ENCODE measurements at places on chromosomes 7 and 10.

DNA sequence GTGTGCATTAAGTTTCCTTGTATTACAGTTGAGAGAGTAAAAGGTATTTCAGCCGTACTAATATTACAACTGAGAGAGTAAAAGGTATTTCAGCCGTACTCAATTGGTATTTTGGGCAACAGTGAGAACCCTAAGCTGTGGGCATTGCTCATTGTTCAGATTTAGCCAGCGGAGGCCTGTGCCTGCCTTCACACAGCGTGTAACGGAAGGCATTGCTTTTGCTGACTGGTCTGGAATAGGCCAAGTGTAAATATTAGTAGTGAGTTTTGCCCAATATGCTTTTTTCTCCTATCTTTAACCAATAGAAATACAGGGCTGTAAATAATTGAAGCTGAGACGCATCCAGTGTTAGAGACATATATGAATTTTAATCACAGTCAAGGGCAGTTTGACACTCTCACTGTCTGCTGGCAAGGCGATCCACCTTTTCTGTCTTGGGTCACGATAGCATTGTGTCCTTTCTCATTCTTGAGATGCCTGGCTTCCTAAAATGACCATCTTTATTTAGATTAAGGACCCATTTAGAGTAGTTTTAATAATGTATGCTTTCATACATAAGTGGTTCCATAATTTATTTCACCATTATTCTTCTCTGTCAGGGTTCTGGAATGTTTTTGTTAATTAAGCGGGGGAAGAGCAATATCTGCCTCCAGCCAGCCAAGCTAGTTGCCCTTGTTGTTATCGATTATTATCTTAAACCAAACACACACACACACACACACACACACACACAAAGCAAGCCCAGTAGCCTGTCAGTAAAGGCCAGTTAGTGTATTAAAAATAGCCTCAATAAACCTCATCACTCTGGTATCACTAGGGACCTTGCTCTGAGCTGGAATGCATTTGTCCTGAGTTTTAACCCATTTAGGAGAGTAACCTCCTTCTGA lies 130.7 kb downstream of the CELF2 start:
- DNase-seq = no peak

GRCh38 chr10:16788125-16788524 lies 29.1 kb downstream of the RSU1 start:
- DNase-seq = no peak

- DNase-seq = no peak
Measured at GRCh38 chr10:110402077-110402416, 95.7 kb upstream of the DUSP5 start.

DNA sequence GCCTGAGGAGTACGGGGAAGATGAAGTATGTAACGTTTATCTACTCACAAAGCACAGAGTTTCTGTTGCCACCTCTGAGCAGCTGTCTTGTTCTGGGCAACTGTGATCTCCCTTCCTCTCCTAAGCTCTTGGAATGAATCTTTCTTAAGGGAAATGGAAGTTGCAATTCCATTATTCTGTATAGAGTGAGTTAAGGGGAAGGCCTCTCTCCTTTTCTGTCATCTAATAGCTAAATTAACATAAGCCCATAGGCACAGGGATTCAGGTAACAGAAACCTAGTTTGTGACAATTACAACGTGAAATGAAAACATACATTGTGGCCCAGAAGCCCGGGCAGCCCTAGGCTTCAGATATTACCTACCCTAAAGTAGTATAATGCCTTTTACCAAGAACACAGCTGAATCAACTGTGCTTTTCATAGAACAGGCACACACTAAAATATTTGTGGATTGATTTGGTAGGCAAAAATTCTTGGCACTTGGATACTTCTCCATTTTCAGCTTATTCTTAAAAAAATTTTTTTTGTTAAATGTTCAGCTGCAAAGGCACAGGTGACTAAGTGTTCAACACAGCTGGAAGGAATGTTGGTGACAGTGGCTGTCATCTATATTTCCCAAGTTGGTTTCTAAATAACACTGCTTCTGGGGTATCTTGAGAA lies 3.8 kb upstream of the PDCD4 start:
- DNase-seq = peak; percentile 38

- DNase-seq = no peak
Measured at GRCh38 chr7:55555160-55555559, 17.1 kb downstream of the VOPP1 start.

DNA sequence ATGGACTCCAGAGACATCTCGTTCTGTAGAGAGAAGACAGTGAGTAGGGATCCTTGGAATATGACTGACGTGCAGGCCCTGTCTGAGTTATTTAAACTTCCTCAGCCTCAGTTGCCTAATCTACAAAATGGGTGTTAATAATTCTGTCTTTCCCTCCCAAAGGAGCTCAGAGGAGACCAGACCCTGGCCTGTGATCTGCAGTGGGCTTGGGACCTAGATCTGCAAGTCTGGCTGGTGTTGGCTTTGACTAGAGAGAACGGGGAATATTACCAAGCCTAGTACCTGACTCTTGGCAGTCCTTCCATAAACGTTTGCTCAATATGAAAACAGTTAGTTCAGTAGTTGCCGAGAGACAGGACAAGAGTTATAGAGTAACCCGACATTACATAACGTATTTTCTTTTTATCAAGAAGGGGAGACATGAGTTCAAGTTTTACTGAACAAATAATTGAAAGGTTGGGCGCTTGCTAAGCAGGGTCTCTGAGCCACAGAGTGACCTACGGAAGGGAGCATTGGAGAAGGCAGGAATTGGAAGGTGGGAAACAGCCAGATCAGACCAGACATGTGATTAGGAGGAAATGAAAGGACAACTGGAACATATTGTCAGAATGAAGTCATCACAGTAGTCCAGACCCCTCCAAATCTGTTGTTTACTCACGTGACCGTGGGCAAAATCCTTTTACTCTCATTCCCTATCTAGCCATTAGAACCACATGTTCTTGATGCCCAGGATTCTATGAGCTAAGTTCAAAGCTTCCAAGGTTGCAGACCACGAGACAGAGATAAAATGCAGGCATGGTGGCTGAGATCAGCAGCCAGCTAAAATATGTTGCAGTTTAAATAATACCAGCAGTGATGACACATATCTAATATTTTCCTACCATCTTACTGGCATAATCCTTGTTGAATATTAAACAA lies 10.9 kb upstream of the CYP3A4 start:
- DNase-seq = no peak

GRCh38 chr10:49350846-49351532 lies 44.9 kb downstream of the DRGX start:
- DNase-seq = no peak

GRCh38 chr10:103353281-103353680 lies 2.3 kb upstream of the PCGF6 start:
- peak; percentile 12 for DNase-seq

DNA sequence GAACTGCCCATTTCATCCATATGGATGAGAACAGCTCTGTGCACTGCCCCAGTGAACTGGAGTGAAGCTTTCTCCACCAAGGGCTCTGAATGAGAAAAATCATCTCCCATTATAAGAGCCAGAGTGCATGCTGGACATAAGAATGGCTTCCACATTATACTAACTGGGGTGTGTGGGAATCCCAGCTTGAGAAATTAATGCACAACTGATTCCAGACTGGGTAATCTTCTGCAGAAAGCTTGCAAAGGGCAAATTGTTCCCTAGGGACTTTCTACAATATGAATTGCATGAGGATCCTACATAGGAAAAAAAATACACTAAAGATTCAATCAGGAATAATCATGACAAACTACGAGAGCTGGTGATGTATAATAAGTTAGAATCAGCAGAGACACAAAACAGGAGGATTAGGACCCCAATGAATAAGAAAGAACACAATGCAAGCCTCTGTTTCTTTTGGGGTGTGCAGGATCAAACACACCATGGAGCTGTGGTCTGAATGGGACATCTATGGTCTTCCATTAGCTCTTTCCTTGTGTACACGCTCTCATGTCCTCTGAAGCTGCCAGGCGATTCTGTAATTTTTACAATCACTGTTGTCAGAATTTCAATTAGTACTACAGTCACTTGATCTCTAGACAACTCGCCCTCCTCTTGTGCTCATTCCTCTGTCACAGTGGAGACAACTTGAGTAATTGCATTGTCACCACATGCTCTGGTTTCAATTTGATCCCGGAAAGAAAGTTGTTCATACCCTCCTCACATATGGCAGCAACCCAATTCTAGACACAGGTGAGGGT lies 1327.4 kb downstream of the GATA3 start:
- no peak for DNase-seq

DNA sequence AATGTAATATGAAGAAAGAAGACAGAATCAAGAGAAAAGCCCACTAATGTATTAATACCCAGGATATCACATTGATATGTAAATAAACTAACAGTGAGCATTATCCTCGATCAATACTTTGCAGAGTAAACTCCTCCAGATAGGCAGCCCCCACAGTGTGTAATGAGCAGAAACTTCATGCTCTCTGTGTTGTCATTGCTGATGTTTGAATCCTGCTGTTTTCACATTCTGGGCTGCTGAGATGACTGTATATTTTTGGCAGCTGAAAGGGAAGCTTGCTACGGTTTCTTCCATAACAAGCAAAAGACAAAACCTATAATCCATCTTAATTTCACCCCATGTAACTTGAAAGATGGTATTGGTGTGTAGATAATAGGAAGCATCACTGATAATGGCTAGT lies 15.3 kb upstream of the THSD7A start:
- no peak for DNase-seq
